ENCODE measurements at places on chromosomes 7 and 10.

DNA sequence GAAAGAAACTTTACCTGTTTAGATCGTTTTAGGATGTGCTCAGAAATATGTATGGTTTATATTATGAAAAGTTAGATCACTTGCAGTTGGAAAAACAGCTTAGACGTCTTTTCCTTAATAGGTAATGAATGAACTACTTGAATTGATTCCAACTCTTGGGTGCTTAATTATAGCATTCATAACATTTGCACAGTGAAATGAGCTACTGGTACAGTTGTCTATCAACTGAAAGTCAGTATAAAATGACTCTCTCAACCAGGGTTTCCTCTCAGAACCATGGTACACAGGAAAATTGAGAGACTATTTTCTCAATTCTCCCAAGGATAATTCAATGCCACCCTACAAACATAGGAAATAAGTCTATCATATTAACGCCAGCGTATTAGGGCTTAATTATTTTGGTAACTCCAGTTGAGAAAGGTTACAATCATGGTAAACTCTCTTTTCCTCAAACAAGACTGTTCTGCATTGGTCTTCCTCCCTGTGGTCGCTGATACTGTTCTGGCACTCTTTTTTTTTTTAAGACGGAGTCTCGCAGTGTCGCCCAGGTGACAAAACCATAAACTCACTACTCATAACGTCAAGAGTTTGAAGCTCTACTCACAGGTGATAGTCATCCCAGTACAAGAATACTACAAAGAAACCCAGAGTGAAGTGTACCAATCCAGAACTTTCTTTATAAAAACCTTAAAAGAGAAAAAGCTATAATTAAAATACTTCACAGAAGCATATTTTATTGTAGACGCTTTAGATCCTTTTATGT is 2.0 kb downstream of the ANLN start:
- no peak for DNase-seq

DNA sequence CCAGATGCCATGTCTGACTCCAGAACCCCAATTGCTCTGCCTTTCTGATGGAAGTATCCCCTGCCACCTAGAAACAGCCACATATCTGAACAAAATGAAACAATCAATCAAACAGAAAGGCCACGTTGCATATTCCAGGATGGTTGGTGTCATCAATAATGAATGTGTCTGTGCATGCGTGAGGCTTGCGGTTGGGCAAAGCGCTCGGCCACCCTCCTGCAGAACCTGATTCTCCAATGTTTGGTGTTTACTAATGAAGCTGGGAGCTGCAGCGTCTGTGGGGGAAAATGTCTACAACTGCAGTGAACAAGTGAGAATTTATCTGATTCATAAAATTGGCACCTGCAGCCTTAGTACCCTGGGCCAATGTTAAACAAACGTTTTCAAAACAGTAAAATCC is 121.2 kb upstream of the ADARB2 start:
- DNase-seq = no peak

- DNase-seq = no peak
Observed at GRCh38 chr10:103826885-103827284, 28.5 kb downstream of the SH3PXD2A start.

DNA sequence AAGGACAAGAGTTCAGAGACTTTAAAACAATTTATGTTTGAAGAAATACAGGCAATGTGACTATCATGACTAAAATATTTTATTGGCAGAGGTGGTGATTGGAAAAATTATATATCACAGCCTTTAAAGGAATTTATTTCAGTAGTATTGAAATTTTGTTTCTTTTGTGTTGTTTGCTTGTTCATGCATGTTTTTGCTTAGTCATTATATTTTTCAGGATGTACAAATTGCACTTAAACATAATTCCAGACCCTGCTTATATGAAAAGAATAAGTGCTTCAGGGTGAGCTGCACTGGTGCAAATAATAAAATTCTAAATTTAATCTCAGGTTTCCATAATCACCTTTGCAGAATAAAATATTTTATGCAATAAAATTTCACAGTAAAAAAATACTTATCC is 283.3 kb downstream of the PPP1R3A start:
- no peak for DNase-seq

DNA sequence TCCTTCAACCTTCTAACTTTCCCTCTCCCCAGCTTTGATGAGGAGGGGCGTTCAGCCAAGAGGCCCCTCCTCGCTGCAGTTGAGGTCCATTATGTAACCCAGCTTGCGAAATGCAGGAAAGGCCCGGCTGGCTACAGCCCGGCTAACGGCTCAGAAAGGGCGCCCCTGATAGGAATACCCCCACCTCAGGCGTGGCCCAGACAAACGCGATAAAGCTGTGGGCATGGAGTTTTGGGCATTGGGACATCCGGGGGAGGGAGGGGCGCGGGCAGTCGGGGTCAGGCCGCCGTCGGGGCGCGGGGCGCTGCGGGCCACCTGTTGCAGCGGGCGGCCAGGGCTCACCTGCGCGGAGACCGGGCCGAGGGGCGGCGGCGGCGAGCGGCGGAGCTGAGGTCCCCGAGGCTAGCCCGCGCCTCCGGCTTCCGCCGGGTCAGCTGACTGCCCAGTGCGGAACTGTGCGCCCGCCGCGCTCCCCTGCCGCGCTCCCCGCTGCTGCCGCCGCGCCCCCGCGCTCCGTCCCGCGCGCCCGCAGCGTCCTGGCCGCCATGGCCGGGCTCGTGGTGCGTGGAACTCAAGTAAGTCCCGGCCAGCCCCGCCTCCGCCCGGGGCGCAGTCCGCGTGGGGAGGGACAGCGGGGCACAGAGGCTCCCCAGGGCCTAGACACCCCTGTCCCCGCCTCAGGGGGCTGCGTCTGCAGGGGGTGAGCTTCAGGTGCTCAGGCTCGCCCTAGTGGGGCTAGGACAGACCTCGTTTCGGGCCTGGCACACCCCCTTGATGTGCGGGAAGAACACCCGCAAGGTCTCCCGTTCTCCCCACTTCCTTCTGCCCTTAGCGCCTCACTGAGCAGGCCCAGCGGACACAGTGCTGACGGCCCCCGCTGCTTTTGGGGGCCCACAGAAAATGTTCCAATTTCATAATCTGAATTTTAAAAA is at the start of gene LRMDA:
LRMDA (plus strand) TSS at position 445 of the 932 bp plus-strand sequence.
- no peak for DNase-seq

GRCh38 chr10:53108317-53108934 is 335.8 kb upstream of the MBL2 start:
- DNase-seq = no peak

DNA sequence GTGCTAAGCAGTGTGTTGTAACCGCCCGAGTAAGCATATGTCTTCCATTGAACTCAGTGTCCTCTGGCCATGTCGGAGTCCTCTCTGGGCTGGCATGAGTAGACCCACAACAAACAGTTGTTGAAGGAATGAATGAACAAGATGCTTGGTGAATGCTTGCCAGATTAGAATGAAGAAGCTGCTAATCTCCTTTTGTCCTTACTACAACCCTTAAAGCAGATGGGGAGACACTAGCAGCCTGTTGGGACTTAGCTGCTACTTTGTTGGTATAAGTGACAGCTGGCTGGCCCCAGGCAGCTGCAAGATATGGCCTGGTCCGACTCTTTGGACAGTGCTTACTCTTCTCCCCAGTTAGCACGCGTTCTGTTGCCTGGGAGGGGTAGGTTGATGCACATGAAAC is 370.1 kb downstream of the RPS24 start:
- DNase-seq = no peak

GRCh38 chr10:70909326-70909935 is 21.1 kb upstream of the PCBD1 start:
- DNase-seq = no peak

DNA sequence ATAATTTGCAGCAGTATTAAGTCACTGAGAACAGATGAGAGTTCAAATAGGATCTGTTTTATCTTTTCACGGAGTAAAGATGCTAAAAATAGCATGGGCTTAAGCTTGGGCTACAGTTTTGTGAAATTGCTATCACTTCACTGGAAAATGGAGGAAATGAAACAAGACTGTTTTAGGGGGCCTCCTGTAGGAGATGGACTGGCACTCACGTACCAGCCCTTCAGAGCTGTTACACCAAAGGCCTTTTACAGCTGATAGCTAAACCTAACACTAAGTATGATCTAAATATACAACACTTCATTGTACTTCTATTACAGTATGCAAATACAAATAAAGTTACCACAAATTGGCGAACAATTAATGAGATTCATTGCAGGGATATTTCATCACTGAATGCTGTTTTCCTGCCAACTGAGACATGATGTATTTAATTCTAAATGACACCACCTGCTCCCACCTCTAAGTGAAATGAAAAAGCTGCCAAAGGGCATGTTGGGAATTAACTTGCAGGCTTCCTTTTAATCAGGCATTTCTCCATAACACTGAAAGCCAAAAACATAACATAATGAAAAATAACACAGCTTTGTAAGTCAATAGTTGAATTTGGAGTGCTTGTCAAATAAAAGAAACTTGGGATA is 304.5 kb upstream of the LRRN3 start:
- no peak for DNase-seq

- no peak for DNase-seq
Observed at GRCh38 chr7:43039346-43039745, 73.1 kb upstream of the HECW1 start.

GRCh38 chr7:142384493-142384922 is 126.7 kb upstream of the PRSS58 start:
- DNase-seq = no peak

- DNase-seq = no peak
Observed at GRCh38 chr7:47796347-47796746, 151.9 kb downstream of the PKD1L1 start.

- DNase-seq = no peak
Observed at GRCh38 chr7:114530057-114530611, 115.5 kb downstream of the FOXP2 start.
